ENCODE measurements at places on chromosomes 1 and 21. TPM values are rescaled to one million over a fixed set of nuclear protein-coding genes. Genes with fewer than 3 reads are reported as not detected.

TOR3A gene
- total RNA-seq, result 19.8 TPM

C1orf210 gene
- total RNA-seq, result not detected

KHDC4 gene
- 35.2 TPM for total RNA-seq

OPRD1 gene
- total RNA-seq, result 0.10 TPM

STRIP1 gene
- total RNA-seq, result 40.2 TPM

PDXK gene
- total RNA-seq, result 216 TPM

EPB41 gene
- 11.5 TPM for total RNA-seq

ACTL8 gene
- total RNA-seq, result not detected
